Osteocyte (in vitro differentiated cells): ENCODE measurements at places on chromosomes 6 and 20. TPM values are rescaled to one million over a fixed set of nuclear protein-coding genes. Genes with fewer than 3 reads are reported as not detected.

DNA sequence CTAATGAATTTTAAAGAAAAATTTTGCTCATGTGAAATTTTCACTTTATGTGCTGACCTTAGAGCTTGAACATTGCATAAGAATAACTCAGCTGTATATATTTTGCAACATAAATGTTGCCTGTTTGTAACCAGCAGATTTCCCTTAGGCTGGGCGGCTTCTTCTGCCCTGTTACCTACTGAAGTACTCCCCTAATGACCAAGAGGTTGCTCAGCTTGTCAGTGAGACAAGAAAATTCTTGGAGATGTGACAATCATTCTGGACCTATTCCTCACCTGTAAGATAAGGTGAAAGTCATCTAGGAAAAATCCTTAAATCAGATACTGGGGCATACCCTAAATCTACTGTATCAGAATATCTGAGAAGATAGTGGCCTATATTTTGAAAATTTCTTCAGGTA lies 1061.7 kb downstream of the KIF16B start:
- H3K4me3 ChIP-seq = no peak overlapping the region
- no peaks in the 10 kb centered on the region for H3K36me3 ChIP-seq
- H3K27ac ChIP-seq = no peak overlapping the region
- no peaks in the 10 kb centered on the region for H3K27me3 ChIP-seq
- DNase-seq = no peak

- no peak overlapping the region for H3K27ac ChIP-seq
- H3K4me3 ChIP-seq = no peak overlapping the region
- H3K4me1 ChIP-seq = no peaks in the 10 kb centered on the region
- H3K27me3 ChIP-seq = no peaks in the 10 kb centered on the region
- no peak for DNase-seq
Observed at GRCh38 chr6:53273370-53273769, 75.4 kb downstream of the ELOVL5 start.

GRCh38 chr6:164109770-164110140 lies 695.2 kb downstream of the QKI start:
- H3K27me3 ChIP-seq = no peaks in the 10 kb centered on the region
- no peak for DNase-seq
- H3K4me3 ChIP-seq = no peak overlapping the region
- peaks cover 2% of the 10 kb centered on the region for H3K4me1 ChIP-seq
- no peak overlapping the region for H3K27ac ChIP-seq

GRCh38 chr6:12032783-12033573 lies 20.9 kb downstream of the HIVEP1 start:
- H3K4me1 ChIP-seq = peaks cover 18% of the 10 kb centered on the region
- H3K27me3 ChIP-seq = no peaks in the 10 kb centered on the region
- no peak overlapping the region for H3K4me3 ChIP-seq
- peaks cover 31% of the 10 kb centered on the region for H3K36me3 ChIP-seq

CALHM5 gene
- total RNA-seq = 4.9 and 5.6 TPM in 2 replicates

- no peak for DNase-seq
- H3K27ac ChIP-seq = no peak overlapping the region
- H3K36me3 ChIP-seq = peaks cover 39% of the 10 kb centered on the region
- no peaks in the 10 kb centered on the region for H3K27me3 ChIP-seq
- no peak overlapping the region for H3K4me3 ChIP-seq
Observed at GRCh38 chr6:12030993-12031550, 19.0 kb downstream of the HIVEP1 start.

GRCh38 chr6:33988121-33989015 lies 157.5 kb downstream of the GRM4 start:
- H3K36me3 ChIP-seq = no peaks in the 10 kb centered on the region
- DNase-seq = peak; percentile 81
- H3K4me1 ChIP-seq = peaks cover 4% of the 10 kb centered on the region
- H3K27ac ChIP-seq = no peak overlapping the region
- peaks cover 20% of the 10 kb centered on the region for H3K27me3 ChIP-seq
- no peak overlapping the region for H3K4me3 ChIP-seq

DNA sequence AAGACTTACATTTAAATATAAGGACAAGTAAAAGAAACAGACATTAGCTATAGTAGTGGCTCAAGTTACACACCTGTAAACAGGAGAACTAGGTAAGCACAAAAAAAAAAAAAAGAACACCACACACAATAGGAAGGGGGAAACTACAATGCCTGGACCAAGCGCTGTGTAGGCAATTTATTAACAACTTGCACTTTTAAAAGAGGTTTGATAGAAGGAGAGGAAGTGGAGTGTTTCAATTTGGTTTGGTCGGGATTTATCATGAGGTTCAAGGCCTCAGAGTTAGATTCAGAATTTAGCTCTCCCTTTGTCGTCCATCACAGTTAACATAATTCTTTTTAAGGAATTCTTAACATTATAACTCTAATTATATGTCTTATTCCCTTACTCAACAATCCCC lies 1.1 kb upstream of the USP49 start:
- H3K27ac ChIP-seq = peak overlapping the region; percentile 91
- H3K4me3 ChIP-seq = no peak overlapping the region
- peak; percentile 4 for DNase-seq
- peaks cover 9% of the 10 kb centered on the region for H3K4me1 ChIP-seq
- no peaks in the 10 kb centered on the region for H3K36me3 ChIP-seq

ZNF337 gene
- 12.7 and 14.0 TPM in 2 replicates for total RNA-seq

GPLD1 gene
- total RNA-seq = 1.9 and 2.4 TPM in 2 replicates

DNA sequence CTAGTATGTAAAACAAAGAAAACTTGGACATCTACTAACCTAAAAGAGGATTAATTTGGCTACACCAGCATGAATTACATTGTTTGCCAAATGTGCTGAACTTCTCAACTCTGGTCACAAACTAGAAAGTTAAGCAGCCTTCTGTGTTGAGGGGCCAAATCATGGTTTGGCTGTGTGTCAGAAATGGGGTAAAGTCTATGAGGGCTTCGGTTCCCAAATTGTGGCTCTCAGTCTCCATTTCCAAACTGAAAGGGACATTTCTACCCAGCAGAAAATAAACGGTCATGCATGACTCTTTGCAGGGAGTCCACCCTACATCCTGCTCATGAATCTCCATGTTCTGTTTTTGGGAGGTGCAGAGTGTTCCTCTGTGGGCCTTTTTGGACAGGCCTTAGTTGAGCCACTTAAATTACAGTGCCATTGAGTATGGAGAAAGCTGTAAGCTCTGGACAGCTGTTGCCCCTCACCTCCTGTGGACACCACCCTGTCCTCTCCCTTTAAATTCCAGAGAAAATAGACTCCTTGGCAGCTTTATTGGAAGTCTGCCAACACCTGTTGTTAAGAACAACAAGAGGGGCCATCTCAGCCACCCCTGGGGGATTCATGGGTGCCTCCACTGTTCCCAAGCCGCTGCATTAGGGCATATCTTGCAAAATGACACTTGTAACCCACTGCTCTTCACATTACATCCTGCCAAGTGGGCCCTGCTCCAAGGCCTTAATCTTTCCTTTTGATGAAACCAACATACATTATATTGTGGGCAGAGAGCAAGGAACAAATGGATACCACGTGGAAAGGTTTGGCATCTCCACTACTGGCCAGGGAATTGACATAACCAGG lies 27.5 kb upstream of the SNRPC start:
- H3K4me3 ChIP-seq = no peak overlapping the region
- no peak overlapping the region for H3K27ac ChIP-seq
- peaks cover 8% of the 10 kb centered on the region for H3K27me3 ChIP-seq
- DNase-seq = no peak
- no peaks in the 10 kb centered on the region for H3K4me1 ChIP-seq

DNA sequence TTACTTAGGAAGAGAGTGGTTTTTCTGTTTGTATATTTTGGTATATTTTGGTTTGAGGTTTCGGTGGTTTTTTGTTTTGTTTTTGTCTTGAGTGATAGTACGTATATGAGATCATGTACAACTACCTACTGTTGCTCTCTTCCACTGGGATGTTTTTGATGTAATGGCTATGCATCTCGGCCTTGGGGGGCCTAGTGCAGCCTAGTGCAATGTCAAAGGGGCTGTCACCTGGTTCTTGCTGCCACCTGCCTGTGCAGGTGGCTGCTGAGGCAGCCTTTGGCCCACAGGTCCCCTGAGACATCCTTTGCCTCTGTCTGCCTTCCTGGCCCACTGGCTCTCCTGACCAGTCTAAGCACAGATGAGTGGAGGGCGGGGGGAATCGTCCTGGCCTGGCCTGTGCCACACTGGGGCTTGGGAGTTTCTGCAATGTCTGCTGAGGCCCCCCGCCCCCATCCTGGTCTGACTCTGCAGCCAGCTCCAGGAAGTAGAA lies 546.6 kb downstream of the CD83 start:
- peaks cover 23% of the 10 kb centered on the region for H3K4me1 ChIP-seq
- no peaks in the 10 kb centered on the region for H3K27me3 ChIP-seq
- no peak overlapping the region for H3K27ac ChIP-seq
- no peaks in the 10 kb centered on the region for H3K36me3 ChIP-seq
- H3K4me3 ChIP-seq = no peak overlapping the region
- no peak for DNase-seq

DNA sequence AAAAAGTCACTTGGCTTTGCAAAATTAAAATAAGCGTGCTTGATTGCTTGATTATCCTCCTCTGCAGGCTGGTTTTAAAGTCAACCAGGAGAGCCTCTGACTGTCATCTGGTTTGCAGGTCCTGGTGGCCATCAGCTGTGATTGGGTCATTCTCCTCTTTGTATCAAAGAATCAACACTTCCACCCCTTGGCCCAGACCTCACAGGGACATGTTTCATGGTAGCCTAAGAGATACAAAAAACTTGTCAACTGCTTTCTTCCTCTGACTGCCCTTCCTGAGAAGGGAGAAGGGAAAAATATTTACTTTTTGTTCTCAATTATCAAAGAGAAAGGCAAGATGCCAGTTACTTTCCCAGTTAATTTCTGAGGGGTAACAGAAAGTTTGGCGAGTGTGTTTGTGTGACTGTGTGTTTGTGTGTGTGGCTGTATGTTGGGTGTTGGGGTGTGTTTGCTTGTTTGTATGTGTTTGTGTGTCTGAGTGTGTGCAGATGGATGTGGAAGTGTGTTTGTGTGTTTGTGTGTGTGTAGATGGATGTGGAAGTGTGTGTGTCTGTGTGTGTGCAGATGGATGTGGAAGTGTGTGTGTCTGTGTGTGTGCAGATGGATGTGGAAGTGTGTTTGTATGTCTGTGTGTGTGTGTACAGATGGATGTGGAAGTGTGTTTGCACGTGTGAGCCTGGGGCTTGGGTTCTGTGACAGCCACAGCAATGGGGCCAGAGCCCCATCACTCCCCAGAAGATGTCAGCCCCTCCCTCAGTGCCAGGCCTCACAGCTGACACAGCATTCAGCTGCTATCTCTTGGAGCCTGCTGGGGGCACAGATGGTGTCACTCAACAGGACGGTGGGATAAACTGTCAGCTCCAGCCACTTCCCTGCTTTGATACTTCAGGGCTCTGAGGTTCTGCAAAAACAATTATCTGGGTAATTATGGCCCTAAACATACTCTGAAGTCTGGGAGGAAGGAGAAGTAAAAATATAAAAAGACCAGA lies 98.6 kb upstream of the RNF24 start:
- H3K36me3 ChIP-seq = no peaks in the 10 kb centered on the region
- H3K4me3 ChIP-seq = no peak overlapping the region
- DNase-seq = no peak
- H3K27me3 ChIP-seq = peaks cover 12% of the 10 kb centered on the region

- no peak overlapping the region for H3K4me3 ChIP-seq
- H3K4me1 ChIP-seq = peaks cover 59% of the 10 kb centered on the region
- H3K27me3 ChIP-seq = no peaks in the 10 kb centered on the region
- no peak overlapping the region for H3K27ac ChIP-seq
Observed at GRCh38 chr20:56783826-56784225, 154.7 kb downstream of the TFAP2C start.

DNA sequence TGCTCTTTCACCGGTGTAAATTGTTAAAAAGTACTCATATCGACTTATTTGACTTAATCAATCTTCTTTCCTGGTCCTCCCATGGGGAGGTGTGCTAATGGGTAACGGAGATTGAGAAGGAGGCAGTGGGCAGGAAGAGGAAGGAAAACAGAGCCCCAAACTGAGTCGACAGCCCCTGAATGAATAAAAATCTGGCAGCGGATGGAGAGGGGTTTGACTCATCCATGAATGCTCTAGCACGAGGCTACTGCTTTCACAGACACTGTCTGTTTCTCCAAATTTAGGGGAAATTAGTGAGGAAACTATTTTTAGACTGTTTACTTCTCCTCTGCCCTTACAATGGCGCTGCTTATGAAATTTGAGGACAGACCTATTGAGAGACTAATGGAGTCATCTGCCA lies 142.2 kb upstream of the ATXN1 start:
- no peaks in the 10 kb centered on the region for H3K36me3 ChIP-seq
- no peak overlapping the region for H3K4me3 ChIP-seq
- H3K27me3 ChIP-seq = peaks cover 4% of the 10 kb centered on the region
- no peak for DNase-seq
- H3K4me1 ChIP-seq = peaks cover 18% of the 10 kb centered on the region
- H3K27ac ChIP-seq = no peak overlapping the region

GRCh38 chr20:33664762-33665144 lies 2.0 kb upstream of the ACTL10 start:
- H3K27me3 ChIP-seq = no peaks in the 10 kb centered on the region
- H3K4me1 ChIP-seq = peaks cover 20% of the 10 kb centered on the region
- peak overlapping the region; percentile 84 for H3K4me3 ChIP-seq
- no peaks in the 10 kb centered on the region for H3K36me3 ChIP-seq
- peak overlapping the region; percentile 83 for H3K27ac ChIP-seq

GRCh38 chr6:112145080-112145573 lies 57.7 kb downstream of the FAM229B start:
- no peak overlapping the region for H3K4me3 ChIP-seq
- H3K36me3 ChIP-seq = peaks cover 58% of the 10 kb centered on the region
- peak overlapping the region; percentile 10 for H3K27ac ChIP-seq
- H3K27me3 ChIP-seq = no peaks in the 10 kb centered on the region

- H3K27me3 ChIP-seq = no peaks in the 10 kb centered on the region
- peaks cover 8% of the 10 kb centered on the region for H3K4me1 ChIP-seq
- no peak overlapping the region for H3K4me3 ChIP-seq
- no peak overlapping the region for H3K27ac ChIP-seq
Observed at GRCh38 chr20:1325173-1326030, 3.5 kb downstream of the SDCBP2 start.

GRCh38 chr6:80639181-80639629 lies 532.7 kb downstream of the BCKDHB start:
- H3K4me1 ChIP-seq = peaks cover 8% of the 10 kb centered on the region
- no peaks in the 10 kb centered on the region for H3K36me3 ChIP-seq
- H3K27me3 ChIP-seq = no peaks in the 10 kb centered on the region

DNA sequence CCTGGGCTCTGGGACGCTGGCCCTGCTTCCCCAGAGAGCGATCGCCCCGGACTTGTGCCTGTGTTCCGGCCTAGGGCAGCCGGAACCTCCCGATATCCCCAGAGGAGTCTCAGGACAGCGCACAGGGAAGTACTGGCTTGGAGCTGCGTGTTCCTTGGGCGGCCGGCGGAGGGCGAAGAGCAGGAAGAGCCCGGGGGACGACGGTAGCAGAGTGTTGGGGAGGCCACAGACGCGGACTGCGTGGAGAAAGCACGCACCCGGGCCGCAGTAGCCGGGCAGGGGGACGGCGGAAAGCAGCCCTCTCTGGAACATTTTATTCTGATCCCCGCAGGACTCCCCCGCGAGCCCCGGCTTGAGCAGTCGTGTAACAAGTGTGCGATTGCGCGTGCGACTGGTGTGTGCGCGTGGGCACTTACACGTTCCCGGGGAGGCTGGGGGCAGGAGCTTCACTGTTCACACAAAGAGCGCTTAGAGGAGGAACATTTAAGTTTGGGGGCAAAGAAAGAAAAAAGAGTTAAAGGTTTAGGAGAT lies 36.1 kb downstream of the NCR2 start:
- peak; percentile 88 for DNase-seq
- peak overlapping the region; percentile 64 for H3K4me3 ChIP-seq
- peaks cover 54% of the 10 kb centered on the region for H3K4me1 ChIP-seq
- H3K27ac ChIP-seq = no peak overlapping the region
